Renal pelvis (tissue), 12 donors: ENCODE measurements at places on chromosomes 13 and 19. TPM values are rescaled to one million over a fixed set of nuclear protein-coding genes. Genes with fewer than 3 reads are reported as not detected.

The ZNF431 gene
- 15.3 TPM for polyA plus RNA-seq

GRCh38 chr19:58196901-58197616, 14.2 kb downstream of the ZNF274 start:
- DNase-seq = no peak

DNA sequence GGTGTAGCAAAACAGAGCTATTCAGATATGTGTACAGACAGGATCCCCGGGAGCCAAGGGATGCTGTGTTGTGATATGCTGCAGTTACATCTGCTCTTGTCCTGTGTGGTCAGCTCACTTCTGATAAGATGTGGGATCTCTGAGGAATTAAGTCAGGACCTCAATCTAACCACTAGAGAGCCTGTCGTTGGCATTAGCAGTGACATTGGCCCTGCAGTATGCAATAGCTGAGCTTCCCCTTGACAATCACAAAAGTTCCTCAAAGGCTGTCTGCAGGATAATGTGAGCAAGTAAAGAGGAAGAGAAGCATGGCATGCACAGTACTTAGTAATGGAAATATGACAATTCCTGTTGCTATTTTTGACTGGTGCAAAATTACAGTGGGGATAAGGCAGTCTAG, 203.4 kb upstream of the MIR17HG start:
- DNase-seq = no peak

- DNase-seq = no peak
These were observed 65.0 kb downstream of the DOCK9 start for GRCh38 chr13:98912846-98913245.

- DNase-seq = no peak
These were observed 5.0 kb downstream of the RNF225 start for GRCh38 chr19:58400316-58400915.

GRCh38 chr13:106660746-106661625, 93.0 kb upstream of the ARGLU1 start:
- DNase-seq = no peak

The APLP1 gene
- polyA plus RNA-seq = 29.1 TPM

GRCh38 chr19:42441049-42441445, 1.7 kb downstream of the CXCL17 start:
- no peak for DNase-seq

The ZSCAN1 gene
- polyA plus RNA-seq = 6.0 TPM

DNA sequence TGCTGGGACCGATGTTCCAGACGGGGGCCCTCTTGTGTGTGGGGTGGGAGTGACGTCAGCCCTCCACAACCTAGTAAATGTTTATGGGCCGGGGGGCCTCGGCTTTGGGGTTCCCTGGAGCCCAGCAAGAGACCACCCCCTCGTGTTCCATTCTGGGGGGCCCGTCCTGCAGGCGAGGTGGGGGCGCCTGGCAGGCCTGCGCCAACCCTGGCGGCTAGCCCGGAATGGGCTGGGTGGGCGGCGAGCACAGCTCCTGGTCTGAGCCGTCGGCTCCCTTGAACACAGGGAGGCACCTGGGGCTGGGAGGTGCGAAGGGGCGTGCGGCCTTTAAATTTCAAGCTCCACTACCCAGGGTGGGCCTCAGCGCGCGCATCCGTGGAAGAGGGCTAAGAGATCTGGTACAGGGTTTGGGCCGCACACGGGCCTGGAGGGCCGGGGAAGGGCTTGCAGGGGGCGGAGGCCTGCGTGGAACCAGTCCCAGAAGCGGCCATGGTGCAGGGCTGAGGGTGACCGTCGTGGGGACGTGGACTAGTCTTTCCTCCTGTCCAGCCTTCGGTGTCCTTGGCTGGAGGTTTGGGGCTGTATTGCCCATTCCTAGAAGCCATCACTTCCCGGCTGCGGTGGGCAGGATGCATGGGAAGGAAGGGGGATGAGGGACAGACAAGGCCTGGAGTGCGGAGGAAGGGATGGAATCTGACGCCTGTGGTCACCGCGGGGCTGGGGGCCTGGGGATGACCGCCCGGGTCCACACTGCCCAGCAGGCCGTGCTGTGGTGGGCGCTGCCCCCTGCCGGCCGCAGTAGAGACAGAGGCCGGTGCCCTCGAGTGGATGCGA, 11.4 kb downstream of the NDUFA11 start:
- no peak for DNase-seq

DNA sequence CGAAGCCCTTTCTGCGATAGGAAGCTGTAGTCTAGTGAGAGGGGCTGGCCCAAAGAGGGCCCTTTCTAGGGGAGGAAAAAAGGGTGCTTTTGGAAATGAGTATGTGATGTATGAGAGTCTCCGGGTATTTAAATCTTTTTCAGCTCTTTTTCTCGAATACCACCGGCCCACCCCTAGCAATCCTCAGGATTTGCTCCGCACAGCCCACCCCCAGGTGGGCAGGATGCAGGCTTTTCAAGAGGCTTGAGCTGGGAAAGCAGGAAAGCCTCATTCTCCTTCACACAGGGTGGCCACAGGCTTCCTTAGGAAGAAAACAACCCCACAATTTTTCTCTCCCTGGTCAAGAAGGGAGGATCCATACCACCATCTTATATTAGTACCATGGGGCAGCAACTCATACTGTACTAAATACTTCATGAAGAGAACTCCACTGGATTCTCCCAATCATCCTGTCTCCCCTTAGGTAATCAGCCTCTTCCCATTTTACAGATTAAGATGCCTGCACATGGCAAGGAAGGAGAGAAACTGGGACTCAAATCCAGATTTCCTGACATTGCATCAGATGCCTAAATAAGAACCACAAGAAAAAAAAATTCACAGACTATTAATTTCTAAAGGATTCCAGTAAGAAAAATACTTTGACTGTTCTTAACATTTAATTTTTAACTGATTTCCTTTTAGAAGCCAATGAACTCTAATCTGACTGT, 84.4 kb downstream of the STK24 start:
- DNase-seq = no peak

The VSIG10L gene
- 5.8 TPM for polyA plus RNA-seq

GRCh38 chr19:37309834-37310575, 60.9 kb upstream of the ZNF527 start:
- no peak for DNase-seq

The COL5A3 gene
- polyA plus RNA-seq = 1.1 TPM

DNA sequence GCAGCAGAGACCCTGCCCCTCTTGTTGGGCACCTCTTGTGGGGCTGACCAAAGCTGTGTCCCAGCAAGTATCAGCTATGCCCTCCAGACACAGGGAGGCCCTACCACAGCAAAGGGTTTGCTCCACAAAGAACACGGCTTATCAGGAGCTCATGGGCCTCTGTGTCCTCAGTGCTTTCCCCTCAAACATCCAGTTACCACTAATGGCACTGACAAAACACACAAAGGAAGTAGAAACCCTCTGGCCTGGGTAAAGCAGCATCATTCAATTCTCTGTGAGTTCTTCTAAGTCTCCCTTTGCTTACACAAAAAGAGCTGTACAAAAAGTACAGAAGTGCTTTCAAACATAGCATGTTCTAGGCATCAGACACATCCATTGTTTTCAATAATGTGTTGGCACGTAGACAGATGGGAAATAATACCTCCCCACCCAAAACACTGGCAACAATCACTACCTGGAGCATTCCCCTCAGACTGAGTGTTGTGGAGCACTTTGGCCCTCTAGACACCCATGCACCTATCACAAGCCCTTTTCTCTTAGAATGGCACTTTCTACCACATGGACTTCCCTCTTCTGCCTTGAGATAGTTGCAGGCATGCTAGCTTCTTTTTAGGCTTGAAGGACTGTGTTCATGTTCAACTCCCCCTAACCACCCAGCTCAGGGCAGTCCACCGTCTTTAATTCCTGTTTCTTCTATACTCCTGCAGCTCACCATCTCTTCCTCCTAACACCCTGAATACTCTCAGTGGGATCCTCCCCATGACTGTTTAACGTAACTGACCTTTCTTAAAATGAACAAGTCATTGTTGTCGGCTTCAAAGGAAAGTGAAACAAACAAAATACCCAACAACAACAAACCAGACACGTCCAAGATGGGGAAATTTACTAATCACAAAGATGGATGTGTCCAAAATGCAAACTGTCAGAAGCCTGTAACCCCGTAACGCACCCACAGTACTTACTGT, 43.5 kb downstream of the ATP7B start:
- DNase-seq = no peak

DNA sequence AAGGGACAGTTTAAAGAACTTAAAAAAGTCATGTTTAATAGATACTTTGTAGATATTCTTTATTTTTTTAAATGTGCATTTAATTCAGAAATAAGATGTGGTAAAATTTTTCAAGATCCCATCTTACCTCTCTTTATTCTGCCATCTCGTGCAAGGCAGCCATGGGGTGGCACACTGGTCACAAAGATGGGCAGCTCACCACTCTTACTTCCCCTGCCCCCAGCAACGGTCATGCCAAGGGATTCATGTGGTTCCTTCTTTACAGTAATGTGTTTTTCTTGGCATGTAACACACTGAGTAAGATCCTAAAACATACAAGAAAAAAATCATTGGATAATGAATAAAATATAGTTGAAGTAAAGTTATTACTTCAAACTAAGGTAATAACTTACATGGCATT, 64.2 kb downstream of the LNX2 start:
- no peak for DNase-seq

DNA sequence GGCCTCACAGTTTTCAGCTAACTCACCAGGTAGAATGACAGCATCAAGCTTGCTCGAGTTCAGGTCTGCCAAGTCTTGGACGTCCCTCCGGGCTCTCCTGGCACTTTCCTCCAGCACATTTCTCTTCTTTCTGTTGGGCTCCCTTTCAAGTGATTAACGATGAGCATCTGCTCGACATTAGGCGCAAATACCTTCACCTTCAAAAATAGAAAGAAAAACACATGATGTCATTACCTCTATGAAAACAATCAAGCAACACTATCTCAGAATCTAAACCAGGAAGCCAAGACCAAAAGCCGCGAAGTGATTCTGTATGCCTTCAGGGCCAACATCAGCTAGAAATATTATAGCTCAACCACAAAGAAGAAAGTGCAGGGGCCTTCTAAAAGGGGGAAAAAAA, 15.4 kb upstream of the CLN5 start:
- DNase-seq = no peak

DNA sequence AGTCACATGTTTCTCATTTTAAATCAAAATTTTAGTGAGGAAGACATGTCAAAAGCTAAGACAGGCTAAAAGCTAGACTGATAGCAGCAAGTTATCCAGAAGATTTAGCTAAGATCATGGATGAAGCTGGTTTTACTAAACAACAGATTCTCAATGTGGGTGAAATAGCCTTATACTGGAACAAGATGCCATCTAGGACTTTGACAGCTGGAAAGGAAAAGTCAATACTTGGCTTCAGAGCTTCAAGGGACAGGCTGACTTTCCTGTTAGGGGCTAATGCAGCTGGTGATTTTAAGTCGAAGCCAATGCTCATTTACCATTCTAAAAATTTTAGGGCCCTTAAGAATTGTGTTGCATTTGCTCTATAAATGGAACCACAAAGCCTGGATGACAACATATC, 455.3 kb upstream of the SLC10A2 start:
- DNase-seq = no peak

GRCh38 chr13:40146063-40146462, 490.6 kb downstream of the COG6 start:
- no peak for DNase-seq

DNA sequence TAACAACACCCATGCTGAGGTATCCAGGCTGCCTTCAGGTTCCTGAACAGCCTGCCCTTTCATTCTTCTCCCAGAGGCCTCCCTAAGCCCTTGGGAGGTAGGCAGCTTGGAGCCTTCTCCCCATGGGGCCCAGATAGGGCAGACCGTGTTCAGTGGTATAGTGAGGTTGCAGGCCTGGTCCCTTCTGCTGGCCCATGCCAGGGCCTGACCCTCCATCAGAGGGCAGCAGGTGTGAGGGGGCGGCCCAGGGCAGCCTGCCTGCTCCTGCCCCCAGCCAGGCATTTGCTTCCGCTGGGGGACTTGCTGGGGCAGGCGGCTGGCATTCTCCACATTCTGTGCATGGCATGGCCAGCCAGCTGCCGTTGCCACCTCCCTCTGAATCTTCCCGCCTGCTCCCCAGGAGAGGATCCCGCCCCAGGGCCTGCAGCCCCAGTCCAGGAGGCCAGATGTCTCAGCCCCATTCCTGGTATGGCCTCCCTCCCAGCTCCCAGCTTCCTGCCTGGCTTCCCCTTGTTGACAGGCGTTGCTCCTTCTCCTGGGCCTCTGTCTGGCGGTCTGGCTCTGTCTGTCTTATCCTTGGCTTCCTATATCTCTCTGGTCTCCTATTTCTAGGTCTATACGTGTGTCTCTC, 8.9 kb downstream of the CIC start:
- no peak for DNase-seq

The AP2S1 gene
- polyA plus RNA-seq = 114 TPM

- no peak for DNase-seq
These were observed 13.9 kb upstream of the GNA11 start for GRCh38 chr19:3080286-3080685.

DNA sequence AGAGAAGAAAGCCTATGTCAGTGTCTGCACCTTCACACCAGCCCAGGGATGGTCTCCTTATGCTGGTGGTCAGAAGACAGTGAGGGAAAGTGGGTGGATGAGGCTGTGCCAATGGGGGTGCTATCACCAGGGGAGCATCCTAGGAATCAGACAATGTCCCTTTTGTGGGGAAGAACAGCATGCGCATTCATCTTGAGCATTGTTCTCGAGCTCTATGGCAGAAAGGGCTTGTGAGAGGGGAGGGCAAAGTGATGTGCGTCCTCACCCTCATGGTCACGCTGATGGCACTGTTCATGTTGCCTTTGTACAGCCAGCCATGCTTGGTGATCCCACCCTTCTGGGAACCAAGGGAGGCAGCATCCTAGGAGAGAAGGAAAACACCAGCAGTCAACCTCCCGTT, 56.1 kb downstream of the DOCK9 start:
- DNase-seq = no peak
